ENCODE measurements at places on chromosomes 12 and 14. TPM values are rescaled to one million over a fixed set of nuclear protein-coding genes. Genes with fewer than 3 reads are reported as not detected.

- H3K36me3 ChIP-seq: no peaks in the 10 kb centered on the region
- H3K27me3 ChIP-seq: no peaks in the 10 kb centered on the region
- H3K27ac ChIP-seq: no peak overlapping the region
- H3K4me1 ChIP-seq: no peaks in the 10 kb centered on the region
Observed at GRCh38 chr12:23084236-23084995, 459.4 kb downstream of the ETNK1 start.

DNA sequence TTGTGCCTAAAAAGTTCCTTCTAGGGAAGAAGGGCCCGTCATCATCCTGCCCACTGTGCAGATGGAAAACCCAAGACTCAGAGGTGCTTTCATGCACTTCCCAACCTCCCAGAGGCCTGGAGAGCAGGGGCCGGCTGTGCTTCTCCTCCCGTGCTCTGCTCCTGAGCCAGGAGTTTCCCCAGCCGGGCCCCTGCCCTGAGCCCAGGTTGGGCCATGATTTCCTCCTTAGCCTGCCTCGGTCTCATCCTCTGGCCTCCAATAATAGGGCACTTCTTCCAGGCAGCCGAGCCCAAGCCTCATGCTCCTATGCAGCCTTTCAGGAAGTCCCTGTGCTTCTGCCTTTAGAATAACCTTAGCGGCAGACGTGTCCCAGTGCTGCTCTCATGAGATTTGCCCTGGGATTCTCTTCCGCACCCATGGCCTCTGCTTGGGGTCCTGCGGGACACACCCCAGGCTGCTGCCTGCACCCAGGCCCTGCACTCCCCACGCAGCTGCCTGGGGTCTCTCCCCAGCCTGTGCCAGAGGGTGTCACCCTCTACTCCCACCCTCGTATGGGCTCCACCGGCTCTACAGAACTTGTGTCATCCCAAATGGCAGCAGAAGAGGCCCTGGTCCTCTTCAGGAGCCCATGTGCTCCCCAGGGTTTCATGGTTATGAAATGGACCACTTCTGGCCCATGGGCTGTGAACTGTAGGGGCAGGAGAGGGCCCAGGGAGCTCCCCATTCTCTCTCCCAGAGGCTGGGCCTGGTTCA is 359.3 kb downstream of the ADGRD1 start:
- no peaks in the 10 kb centered on the region for H3K36me3 ChIP-seq
- no peak overlapping the region for H3K4me3 ChIP-seq
- no peak for DNase-seq
- no peaks in the 10 kb centered on the region for H3K27me3 ChIP-seq

DNA sequence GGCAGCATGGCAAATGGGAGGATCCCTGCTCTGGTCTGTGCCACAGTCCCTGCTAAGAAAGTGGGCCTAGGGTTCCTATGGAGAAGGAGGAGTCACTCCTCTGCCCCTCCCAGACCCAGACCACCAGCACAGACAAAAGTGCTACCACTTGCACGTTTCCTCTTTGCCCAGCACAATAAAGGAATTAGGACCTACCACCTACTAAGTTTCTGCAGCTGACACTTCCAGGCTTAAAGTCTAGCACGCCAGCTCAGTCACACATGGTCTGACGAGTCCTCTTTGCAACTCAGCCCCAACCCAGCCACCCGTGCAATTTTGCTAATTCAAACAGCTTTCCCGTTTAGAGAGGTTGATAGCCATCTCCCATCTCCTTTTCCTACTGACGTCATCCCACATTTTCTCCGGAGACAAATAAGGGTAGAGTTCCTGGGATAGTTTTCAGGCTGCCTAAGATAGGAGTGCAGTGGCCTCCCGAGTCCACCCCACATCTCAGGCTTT is 66.2 kb upstream of the PTGR2 start:
- H3K27ac ChIP-seq: peak overlapping the region; percentile 98
- no peak for DNase-seq
- H3K27me3 ChIP-seq: no peaks in the 10 kb centered on the region
- H3K4me3 ChIP-seq: peak overlapping the region; percentile 75
- peaks cover 18% of the 10 kb centered on the region for H3K4me1 ChIP-seq

The P2RX2 gene
- total RNA-seq: 0.19 TPM

Data from kidney (tissue), 22 donors.